ENCODE measurements at places on chromosomes 11 and 22. TPM values are rescaled to one million over a fixed set of nuclear protein-coding genes. Genes with fewer than 3 reads are reported as not detected.

The INPP5J gene
- polyA plus RNA-seq, result 4.9 TPM

The PNPLA5 gene
- polyA plus RNA-seq, result 0.10 TPM

The F2 gene
- 0.68 TPM for polyA plus RNA-seq

The MRGPRX3 gene
- not detected for polyA plus RNA-seq

The CCDC87 gene
- 0.27 TPM for polyA plus RNA-seq

The GSTT2B gene
- 6.9 TPM for polyA plus RNA-seq

The ACR gene
- 0.38 TPM for polyA plus RNA-seq

The KCNK7 gene
- polyA plus RNA-seq, result 0.28 TPM

The RASL10A gene
- 0.40 TPM for polyA plus RNA-seq

The C11orf98 gene
- 59.0 TPM for polyA plus RNA-seq

The FAM83F gene
- polyA plus RNA-seq, result 2.5 TPM

The BATF2 gene
- 3.2 TPM for polyA plus RNA-seq

The SPON1 gene
- 76.3 TPM for polyA plus RNA-seq

- DNase-seq, result peak; percentile 27
Observed at GRCh38 chr11:102810950-102811660, 13.1 kb upstream of the MMP1 start.

GRCh38 chr22:40553014-40553554 lies 83.4 kb downstream of the MRTFA start:
- no peak for DNase-seq

GRCh38 chr11:19963697-19964387 lies 196.4 kb downstream of the DBX1 start:
- no peak for DNase-seq

- DNase-seq, result no peak
Observed at GRCh38 chr11:15468466-15468865, 353.7 kb downstream of the INSC start.

- DNase-seq, result no peak
Observed at GRCh38 chr11:92558323-92558722, 333.7 kb downstream of the FAT3 start.

- DNase-seq, result no peak
Observed at GRCh38 chr22:27459999-27460398, 341.6 kb downstream of the MN1 start.

DNA sequence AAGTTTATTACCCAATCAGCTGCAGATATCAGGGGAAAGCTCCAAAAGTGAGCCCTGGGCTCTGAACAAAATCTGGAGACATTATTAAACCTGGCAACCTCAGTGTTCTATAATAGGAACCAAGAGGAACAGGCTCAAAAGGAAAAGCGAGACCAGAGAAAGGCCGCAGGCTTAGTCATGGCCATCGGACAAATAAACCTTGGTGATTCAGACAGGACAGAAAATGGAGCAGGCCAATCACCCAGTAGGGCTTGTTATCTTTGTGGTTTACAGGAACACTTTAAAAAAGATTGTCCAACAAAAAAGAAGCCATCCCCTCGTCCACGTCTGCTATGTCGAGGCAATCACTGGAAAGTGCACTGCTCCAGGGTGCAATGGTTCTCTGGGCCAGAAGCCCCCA lies 7.7 kb upstream of the PANX1 start:
- no peak for DNase-seq

GRCh38 chr11:9138612-9139579 lies 47.5 kb upstream of the SCUBE2 start:
- DNase-seq, result no peak

GRCh38 chr11:60125956-60126585 lies 37.6 kb downstream of the MS4A2 start:
- no peak for DNase-seq

DNA sequence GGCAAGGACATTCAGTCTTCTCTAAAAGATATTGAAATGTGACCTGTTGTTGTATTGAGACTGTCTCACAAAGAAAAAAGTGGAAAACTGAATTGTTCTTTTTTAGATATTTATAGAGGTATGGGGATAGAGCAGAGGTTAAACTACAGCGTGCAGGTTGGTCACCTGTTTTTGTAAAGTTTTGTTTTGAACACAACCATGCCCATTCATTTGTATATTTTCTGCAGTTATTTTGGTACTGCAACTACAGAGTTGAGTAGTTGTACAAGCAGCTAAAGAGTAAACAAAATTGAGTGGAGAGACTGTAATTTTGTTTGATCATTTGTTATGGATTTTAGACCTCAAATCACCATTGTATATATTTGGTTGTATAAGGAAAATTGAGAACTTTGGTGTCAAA lies 11.3 kb downstream of the EED start:
- DNase-seq, result no peak

DNA sequence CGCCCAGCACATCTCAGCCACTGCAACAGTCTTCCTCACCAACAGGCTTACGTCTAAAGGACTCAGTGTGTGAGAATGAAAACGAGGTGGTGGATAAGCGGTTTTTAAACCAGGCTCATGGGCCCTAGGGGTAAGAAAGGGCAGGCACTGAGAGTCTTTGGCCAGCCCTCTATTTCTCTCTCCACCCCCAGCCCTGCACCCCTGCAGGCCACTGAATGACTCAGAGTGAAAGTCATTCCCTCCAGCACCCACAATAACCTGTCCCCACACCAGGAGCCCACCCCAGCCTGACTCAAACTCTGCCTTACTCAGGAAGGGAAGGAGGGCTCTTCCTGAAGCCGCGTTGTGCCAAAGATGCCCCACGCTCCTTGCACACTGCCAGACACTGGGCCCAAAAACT lies 72.0 kb downstream of the LARGE1 start:
- no peak for DNase-seq

GRCh38 chr22:25497716-25498115 lies 66.8 kb upstream of the GRK3 start:
- no peak for DNase-seq

DNA sequence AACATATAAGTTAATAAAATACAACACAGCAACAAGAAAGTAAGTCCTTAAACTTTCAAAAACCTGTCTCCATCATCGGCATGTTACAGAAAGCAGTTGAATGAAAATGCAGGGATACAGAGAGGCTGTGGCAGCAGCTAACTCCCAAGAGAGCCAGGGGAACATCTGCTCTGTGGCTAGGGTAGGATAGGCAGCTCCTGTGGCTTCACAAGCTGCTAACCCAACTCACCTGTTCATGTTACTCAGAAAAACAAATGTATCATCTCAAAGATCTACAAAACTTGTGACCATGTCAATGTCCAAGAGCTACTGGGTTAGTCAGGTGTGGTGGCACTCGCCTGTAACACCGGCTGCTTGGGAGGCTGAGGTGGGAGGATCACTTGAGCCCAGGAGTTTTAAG lies 15.2 kb upstream of the PLAAT3 start:
- DNase-seq, result no peak

DNA sequence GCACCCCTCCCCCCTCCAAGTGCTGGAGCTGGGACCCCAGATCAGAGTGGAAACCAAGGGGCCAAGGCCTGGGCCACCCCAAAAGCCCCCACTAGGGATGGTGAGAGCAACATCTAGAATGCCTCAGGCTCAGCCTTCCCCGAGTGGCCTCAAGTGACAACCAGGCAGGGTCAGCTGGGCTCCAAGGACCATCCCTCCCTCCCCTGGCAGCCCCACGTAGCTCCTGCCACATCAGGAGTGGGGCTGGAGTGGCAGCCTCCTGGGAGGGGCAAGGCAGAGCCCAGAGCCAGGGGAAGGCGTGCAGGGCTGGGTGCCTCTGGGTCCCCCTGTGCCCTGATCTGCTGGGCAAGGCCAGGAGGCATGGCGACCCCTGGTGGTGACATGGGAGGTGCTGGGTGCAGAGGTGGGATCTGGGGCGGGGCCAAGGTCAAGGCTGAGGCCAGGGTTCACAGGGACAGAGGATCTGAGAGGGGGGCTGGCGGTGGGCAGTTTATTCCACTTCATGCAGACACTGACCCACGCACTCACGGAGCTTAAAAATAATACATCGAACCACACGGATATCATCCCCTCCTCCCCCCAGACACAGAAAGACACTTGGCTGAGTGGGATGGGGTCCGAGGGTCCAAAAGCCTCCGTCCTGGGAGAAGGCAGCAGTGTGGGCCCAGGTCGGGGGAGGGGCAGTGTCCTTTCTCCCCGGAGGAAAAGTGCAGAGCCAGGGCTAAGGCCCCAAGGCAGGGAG lies 15.8 kb upstream of the EHD1 start:
- no peak for DNase-seq

DNA sequence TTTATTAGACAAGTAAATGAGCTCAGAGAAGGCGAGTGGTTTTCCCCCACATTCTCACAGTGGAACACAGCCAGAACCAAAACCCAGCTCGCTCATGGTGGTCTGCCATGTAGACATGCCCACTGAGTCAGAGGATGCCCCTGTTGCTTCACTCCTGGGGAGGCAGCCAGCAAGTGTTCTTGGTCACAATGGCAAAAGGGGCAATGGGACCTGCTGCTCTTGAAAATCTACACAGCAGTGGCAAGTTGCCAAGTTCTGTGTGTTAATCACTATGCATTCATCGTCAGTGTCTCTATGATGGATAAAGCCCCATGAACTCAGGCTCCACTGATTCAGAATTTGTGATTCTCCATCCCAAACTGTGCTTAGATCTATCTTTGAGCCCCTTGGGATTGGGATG lies 64.7 kb upstream of the TBCEL start:
- no peak for DNase-seq

GRCh38 chr11:6656936-6657335 lies 1.3 kb upstream of the DCHS1 start:
- no peak for DNase-seq

DNA sequence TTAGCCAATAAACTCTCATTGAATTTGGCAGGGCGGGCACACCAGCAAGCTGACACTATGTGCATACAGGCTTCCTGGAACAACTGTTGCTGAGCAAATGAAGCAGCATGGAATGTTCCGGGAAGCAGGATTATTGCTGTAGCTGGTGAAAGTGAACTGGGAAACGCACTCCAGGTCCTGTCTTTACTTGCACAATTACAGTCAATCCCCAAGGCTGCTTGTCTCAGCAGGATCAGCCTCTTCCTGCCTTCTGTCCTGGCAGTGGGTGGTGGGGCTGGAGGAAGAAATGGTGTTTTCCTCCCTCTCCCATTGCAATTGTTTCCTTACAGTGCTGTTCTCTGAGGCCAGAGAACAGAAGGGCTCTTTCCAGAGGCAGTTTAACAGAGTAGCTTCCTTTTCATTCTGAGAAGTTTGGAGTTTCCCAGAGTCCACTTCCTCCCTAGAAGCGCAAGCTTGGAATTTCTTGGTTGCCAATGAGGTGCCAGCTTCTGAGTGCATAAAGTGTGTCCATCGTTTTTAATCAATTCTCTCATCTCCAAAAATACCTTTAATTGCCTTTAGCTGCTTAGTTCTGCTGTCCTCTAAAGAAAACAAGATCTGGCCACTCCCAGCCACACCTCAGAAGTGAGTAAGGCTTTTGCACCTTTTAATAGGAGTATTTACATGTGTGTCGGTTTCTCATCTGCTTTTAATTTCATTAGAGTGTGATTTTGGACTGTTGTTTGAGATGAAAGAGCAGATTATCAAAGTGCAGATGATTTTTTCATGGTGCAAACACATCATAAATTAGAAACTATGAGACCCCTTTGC lies 19.9 kb downstream of the CD44 start:
- DNase-seq, result no peak

- DNase-seq, result no peak
Observed at GRCh38 chr11:66612458-66612857, 4.0 kb upstream of the RBM14 start.

DNA sequence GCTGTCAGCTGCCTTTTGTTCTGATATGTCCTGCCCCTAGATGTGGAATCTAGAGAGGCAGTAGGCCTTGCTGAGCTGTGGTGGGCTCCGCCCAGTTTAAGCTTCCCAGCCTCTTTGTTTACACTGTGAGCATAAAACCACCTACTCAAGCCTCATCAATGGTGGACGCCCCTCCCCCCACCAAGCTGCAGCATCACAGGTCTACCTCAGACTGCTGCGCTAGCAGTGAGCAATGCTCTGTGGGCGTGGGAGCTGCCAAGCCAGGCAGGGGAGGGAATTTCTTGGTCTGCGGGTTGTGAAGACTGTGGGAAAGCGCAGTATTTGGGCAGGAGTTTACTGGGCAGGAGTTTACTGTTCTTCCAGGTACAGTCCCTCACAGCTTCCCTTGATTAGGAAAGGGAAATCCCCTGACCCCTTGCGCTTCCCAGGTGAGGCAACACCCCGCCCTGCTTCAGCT lies 98.5 kb downstream of the SMCO4 start:
- peak; percentile 46 for DNase-seq

- no peak for DNase-seq
Observed at GRCh38 chr11:44387825-44388224, 77.9 kb upstream of the ALX4 start.

DNA sequence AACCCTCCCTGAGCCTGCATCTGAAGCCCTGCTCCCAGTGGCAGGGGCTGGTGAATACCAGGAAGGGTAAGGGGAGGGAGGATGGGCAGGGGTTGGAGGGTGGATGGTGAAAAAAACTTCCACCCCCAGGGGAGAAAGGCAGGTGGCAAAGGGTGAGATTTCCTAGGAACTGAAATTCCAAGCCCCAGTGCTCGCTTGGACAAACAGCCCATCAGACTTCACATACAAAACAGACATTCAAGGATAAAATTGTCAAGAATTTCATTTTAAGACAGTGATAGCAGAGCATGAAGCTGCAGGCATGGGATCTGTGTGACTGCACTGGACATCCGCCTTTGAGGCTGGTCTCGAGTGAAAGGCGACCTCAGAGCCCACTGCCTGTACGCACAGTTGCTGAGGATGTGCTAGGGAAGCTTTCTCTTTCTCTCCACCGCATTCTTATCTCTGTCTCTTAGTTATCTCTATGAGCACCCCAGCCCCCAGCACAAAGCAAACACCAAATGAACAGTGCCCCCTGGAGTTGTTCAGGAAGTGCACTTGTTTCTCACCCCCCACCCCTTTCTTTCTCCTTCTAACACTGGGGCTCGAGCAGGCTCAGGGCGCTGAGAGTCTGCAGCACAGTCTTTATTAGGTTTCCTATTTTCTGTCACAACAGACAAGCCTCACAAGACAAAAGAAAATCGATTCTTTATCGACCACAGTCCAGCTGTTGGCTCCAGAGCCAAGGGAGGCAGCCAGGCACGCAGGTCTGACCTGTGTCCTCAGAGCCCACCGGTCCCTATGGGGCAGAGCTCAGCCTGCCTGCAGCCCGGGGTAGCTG lies 237.3 kb upstream of the NCAM1 start:
- no peak for DNase-seq

- DNase-seq, result no peak
Observed at GRCh38 chr11:59112494-59112893, 5.5 kb downstream of the FAM111B start.

GRCh38 chr11:10728789-10729472 lies 22.1 kb upstream of the CTR9 start:
- peak; percentile 67 for DNase-seq

DNA sequence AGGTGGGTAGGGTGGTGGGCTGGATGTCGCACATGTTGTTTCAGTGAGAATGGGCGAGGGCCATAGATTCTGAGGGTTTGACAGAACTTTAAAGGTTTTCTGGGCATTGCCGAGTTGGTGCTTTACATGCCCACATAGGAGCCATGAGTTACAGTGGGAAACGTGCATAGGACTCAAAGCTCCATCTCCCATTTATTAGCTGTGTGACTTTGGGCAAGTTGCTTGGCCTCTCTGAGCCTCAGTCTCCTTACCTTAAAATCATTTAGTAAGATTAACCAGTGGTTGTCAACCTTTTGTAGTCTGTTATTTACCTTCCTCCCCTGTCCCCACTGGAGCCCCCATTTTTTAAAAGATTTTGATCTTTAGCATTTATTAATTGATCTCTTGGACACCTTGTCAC lies 67.4 kb downstream of the SYT13 start:
- DNase-seq, result no peak

- no peak for DNase-seq
Observed at GRCh38 chr11:29989174-29989970, 27.5 kb downstream of the KCNA4 start.

Data from left kidney (tissue), 8 donors.